ENCODE measurements at places on chromosomes 16 and 17.

- DNase-seq, result no peak
These were observed 9.7 kb downstream of the DYNLL2 start for GRCh38 chr17:58092797-58093385.

DNA sequence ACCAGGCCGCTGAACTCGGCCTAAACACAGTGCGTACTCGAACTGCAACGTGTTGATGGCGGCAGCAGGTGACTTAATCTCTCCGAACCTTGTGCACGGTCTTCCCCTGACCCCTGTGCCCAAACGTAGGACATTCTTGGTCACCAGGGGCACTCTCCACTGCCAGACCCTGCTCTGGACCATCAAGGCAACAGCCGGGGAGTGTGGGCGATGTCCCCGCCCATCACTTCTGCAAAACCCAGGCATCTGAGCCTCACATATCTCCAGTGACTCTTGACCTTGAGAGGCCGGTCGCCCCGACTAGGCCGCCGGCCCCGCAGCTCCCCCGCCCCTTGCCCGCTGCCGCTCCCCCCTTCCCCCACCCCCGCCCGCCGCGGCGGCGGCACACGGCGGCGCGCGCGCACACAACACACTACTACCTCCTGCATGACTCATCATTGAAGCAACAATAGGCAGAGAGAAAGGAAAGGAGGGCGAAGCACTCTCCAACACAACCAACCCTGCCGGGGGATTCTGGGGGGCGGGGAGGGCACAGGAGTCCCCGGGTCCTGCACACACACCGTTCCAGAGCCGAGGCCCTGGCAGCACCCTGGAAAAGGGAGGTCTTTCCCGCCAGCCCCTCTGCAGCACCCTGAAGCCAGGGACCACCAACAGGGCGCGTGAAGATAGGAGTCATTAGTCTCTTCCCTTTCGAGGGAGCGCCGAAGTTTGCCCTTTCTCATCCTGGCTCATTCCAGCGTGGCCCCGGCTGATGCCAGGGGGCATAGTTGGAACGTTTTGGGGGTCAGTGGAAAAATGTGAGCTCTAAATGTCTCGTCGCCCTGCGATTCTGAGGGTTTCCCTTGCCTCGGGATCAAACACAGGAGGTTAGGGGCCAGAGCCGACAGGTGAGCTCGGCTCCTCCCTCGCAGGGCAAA, 1.9 kb downstream of the MNT start:
- peak; percentile 90 for DNase-seq

- no peak for DNase-seq
These were observed 217.4 kb upstream of the PSMD7 start for GRCh38 chr16:74079232-74079586.

- DNase-seq, result peak; percentile 80
These were observed 599 bp downstream of the MRC2 start for GRCh38 chr17:62627904-62628633.

DNA sequence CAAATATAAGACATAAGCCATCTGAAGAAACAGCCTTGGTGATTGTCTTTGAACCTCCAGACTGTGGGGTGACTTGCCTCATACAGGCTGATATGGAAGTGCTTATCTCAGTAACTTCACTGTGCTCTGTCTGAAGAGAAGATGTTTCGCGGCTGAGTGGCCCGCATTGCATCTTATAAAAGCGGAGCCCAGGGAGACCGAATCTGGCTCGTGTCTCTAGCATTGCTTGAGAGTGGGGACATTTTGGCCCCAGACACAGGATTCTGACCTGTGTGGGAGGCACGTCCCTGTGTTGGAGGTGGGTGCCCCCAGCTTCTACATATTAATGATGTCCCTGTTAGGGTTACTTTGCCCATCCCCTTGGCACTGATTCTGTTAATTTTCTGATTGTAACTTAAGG, 66.4 kb downstream of the METRNL start:
- DNase-seq, result no peak

DNA sequence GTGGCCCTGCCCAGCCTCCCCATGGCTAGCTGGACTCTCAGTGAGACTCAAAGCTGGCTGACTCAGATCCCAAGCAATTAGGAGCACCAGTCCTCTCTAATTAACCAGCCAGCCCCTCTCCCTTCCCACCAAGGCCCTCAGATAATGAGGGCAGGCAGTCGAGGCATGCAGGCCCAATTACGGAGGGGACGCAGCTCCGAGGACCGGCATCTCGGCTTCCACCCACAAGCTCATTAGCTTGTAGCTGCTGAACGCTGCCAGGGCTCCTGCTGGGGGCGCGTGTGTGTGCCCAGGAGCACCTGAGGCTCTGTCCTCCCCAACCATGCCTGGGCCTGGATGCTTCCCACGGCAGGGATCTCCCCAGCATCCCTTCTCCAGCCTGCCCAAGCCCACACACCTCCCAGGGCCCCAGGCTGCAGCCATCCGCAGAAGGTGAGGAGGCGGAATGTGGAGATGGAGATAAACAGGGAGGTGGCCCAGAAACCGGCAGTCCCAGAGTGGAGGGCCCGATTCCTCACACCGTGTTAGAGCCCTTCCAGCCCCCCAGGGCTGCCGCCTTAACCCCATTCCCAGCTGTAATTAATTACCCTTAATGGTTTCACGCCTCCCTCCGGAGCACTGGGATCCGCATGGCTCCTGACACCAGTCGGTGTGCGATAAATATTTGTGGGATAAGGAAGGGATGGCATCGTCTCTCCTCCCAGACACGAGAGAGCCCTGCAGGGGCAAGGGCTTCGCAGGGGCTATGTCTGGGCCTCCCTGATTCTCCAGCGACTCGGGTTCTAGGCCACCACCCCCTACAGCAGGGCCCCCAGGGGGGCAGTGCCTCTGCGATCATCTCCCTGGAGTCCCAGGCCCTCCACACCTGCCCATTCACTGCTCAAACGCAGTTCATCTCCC, 42.2 kb downstream of the RPH3AL start:
- peak; percentile 39 for DNase-seq

GRCh38 chr17:41453066-41453465, 12.3 kb upstream of the KRT38 start:
- DNase-seq, result no peak

GRCh38 chr16:67730326-67730725, 11.2 kb upstream of the GFOD2 start:
- no peak for DNase-seq

DNA sequence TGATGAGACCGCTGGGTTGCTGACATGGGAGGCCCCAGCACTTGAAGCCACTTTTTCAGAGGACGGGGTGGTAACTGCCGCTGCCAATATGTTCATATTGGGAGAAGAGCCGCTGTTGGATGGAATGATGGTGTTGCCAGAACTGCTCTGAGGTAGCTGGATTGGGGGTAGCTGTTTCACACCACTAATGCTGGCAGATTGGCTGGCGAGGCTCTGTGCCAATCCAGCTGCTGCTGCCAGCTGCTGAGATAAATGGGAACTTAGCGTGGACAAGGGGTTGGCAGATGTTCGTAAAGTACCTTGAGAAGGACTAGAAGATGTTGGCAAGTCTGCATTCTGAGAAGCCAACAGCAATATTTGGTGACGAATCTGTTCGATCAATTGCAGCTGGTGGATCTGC, 10.0 kb downstream of the SALL1 start:
- DNase-seq, result no peak

DNA sequence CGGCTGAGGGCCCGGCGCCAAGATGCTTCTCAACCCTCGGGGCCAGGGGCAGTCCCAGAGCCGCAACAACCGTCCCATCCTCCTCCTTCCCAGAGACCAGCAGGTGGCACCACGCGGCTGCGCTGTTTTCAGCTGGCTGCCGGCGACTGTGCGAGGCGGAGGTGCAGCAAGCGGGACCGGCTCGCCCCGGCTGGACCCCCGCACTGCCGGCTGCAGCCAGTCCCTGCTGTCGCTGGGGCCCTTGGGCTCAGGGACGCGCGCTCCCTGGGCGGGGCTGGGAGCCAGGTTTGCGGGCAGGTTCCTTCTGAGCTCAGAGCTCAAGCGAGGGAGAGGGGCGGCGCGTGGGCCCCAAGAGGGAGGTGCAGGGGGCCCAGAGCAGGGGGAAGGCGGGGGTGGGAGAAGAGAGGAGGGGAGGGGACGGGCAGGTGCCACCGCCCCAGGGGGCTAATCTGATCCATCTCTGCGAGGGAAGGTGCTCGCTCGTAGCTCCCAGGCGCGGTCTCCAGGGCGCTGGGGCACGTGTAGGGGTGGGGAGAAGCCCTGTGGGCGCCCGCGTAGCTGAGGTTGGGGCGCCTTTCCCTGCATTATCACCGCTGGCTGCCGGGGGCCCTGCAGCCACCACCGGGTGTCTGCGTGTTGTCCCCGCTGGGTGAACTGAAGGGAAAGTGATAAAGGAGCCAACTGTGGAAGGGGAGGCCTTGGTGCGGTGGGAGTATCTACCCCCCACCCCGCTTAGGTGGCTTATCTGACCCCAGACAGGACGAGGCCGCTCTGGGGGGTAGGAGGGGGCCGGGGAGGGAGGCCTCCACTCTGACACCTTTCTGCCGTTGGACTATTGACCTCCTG, 24.2 kb downstream of the STAT5A start:
- peak; percentile 93 for DNase-seq

DNA sequence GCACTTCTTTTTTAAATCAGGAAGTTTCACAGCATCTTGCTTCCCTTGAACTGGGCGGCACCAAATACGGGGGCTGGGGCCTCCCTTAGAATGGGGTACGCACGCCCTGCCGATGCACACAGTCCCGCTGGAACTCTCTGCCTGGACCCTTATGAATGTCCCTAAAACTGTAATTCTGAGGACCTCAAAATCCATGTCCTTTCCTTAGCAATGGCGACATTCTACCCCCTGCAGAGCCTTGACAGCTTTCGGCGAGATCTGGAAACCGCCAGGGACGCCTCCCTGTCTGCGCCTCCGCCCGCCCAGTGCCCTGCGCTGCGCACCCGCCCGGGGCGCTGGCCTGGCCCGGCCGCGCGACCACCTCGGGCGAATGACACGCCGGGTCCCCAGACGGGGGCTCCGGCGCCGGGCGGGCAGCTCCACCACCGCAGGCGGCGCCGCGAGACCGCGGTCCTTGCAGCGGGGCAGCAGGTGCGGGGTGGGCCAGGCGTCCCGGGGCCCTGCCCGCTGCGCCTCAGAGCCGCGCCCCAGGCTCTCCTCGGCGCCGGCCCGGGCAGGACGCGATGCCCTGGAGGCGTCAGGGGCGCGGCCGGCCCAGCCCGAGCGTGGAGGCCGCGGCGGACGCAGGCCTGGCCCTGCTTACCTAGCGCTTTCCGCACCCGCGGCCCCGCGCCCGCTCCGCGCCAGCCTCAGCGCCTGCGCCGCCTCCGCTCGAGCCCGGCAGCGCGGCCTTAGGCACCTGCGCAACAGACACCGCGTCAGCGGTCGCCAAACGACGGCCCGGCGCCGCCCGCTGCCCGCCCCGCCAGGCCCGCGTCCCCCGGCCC, 548 bp downstream of the HAGH start:
- DNase-seq, result no peak

Measured in astrocyte of the hippocampus (primary cell).